ENCODE measurements at places on chromosomes 2 and 18.
A peak's percentile ranks its signal among the peaks of the same experiment; 100 is the strongest.

GRCh38 chr2:230774348-230774951 is 61.8 kb downstream of the CAB39 start:
- no peak for DNase-seq

DNA sequence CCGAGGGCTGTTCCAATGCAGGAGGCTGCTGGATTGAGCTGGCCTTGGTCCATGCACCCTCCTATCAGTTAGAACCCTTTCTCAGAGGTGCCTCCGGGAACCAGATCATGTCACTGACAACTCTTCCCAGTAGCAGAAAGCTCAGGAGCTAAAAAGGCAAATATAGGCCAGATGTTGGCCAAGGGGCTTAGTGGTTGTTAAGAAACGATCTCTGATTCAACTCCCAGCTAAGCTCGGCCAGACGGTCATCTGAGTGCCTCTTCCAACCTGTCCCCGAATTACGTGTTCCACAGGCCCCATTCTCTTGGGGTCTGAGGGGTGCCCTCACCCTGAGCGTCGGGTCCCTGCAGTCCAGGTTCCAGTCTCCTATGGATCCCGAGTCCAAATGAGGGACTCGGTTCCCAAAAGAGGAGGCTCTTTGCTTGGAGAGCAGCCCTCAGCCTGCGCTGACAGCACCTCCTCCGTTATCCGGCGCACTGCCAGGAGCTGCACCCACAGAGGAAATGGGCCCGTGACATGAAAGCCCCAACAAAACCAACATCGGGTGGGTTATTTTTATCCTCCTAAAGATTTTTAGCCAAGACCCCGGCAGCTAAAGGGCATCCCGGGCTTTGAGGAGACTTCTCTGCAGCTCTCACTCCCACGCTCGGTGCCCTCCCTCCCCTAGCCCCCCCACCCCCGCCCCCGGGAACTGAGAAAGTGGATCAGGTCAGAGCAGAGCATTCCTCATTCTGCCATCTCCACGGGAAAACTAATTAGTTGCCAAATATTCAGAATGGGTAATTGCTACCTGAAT is 106.6 kb upstream of the ID2 start:
- DNase-seq: no peak

GRCh38 chr2:109124982-109125592 is 3.9 kb upstream of the SH3RF3 start:
- no peak for DNase-seq

DNA sequence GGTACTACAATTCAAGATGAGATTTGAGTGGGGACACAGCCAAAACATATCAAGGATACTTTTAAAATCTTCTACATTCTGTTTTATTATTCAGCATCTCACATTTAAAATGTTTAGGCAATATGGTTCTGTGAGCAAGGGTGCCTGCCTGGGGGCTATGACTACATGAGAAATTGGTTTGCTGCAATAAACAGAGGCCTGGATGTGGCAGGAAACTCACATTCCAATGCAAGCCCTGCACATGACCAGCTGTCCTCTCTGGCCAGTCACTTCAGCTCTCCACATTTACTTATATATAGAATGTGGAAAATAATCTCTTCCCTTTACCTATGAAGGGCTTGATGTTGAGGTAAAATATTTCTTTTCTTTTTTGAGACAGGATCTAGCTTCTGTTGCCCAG is 193.4 kb downstream of the LRRTM1 start:
- no peak for DNase-seq

DNA sequence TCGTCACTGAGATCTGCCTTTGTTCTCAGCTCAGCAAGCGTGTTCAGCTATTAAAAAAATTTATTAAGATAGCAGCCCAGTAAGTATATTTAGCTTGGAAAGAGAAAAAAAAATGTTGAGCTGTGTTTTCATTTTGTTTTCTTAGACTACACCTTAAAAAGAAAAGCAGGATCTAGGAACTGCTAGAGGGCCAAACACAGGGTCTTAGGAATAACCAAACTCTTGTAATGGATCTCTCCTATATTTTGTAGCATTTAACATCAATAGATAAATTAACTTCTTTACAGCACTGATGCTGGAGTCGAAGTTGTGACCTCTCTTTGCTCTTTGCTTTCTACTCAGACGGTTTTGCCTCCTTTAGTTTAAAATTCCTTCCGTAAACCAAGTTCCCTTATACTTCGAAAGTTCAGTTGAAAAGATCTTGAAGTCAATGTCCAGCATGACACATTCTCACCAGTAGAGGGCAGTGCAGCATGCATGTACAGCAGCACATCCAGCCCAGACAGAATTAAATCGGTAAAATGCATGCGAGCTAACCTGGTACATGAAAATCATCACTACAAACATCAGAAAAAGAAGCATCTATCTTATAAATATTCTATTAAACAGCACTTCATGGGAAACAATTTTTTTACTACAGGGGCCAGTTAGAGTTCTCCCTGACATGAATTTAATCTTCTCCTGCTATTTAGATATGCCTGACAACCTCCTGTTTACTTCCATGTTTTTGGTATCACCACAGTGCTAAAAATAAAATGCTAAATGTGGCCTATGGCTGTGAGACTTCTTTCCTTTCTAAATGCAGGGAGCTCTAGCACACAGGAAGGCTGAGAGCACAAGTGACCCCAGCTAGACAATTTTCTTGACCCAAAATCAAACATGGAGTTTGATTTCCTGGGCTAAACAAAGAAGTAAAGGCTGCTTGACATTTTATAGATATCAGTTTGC is 48.2 kb upstream of the MAP3K20 start:
- peak; percentile 65 for DNase-seq

- DNase-seq: no peak
Measured at GRCh38 chr2:190571686-190572085, 37.2 kb upstream of the NEMP2 start.

All from T-helper 2 cell treated with Interferon-gamma antibody and Interleukin-4, amounts not matched to agents 5 μg/mL and 100 μg/mL, for 36 hours (primary cell).